ENCODE measurements at places on chromosomes 4 and X.

DNA sequence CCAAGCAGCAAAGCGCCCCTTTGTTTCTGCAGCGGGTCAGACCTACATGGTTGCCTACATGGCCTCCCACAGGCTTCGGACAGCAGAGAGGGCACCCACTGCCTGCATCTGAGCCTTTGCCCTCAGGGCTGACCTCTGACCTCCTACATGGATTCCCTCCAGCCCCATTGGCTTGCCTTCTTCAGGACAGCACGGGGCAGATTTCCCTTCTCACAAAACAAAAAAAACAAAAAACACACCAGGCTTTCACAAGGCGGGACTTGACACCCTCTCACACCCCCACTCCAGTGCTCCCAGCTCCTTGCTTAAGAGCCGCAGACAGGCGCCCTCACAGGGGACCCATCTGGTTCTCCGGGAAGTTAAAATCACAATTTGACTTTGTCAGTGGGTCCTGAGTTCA lies 32.9 kb downstream of the ZFYVE28 start:
- no peak for DNase-seq

DNA sequence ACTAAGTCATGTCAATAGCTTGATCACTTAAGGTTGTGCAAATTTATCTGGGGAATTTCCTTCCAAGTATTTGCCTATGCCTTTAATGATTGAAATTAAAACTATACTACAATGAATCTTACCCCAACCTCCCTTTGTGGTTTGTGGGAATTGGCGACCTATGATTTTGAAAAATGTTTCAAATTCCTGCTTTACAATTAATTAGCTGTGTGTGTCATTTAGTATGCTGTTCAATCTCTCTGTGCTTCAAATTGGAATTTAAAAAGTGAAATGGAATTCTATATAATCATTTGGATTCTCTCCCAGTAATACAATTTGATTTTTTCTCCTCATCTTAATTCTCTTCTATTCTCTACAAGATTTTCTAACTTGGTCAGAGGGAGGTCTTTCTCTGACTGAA lies 2319.5 kb downstream of the ARAP2 start:
- no peak for DNase-seq

DNA sequence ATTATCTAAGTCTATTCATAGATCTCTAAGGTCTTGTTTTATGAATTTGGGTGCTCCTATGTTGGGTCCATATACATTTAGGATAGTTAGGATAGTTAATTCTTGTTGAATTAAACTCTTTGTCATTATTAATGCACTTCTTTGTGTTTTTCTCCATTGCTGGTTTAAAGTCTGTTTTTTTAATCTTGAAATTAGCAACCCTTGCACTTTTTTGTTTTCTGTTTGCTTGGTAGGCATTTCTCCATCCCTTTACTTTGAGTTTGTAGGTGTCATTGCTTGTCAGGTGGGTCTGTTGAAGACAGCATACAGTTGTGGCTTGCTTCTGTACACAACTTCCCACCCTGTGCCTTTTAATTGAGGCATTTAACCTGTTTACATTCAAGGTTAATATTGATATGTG lies 434.8 kb downstream of the OPHN1 start:
- no peak for DNase-seq

DNA sequence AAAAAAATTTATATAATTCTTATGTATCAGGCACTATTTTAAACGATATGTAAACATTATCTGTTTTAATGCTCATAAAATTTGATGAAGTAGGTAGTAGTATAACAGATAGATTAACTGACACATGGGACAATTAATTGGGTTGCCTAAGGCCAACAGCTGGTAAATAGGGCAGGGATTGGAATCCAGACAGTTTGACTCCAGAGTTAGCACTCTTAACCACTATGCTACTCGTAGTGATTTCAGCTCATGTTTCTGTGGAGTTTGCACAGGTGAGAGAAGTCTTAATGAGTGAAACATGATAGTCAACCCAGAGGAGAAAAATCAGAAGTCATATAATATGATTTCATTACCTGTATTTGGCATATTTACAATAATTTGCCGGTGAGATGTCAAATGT lies 126.0 kb upstream of the WDFY3 start:
- DNase-seq, result no peak

DNA sequence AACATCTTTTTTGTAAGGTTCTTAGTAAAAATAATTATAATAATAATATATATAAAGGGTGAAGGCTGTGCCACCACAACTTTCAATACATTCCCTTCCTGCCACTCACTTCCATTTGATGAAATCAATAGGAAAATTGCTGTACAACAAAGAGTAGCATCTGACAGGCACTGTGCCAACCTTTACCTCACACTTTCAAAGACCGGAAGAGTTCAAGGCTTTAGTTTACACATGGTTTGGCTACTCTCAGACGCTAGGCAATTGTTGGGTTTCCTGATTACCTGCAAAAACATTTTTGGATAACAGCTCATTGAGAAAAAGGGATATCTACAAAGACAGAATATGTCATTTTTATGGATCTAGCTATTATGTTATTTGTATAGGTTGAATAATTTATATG lies 5.5 kb upstream of the ING2 start:
- no peak for DNase-seq

GRCh38 chr4:26765515-26765914 lies 95.1 kb upstream of the STIM2 start:
- DNase-seq, result no peak

DNA sequence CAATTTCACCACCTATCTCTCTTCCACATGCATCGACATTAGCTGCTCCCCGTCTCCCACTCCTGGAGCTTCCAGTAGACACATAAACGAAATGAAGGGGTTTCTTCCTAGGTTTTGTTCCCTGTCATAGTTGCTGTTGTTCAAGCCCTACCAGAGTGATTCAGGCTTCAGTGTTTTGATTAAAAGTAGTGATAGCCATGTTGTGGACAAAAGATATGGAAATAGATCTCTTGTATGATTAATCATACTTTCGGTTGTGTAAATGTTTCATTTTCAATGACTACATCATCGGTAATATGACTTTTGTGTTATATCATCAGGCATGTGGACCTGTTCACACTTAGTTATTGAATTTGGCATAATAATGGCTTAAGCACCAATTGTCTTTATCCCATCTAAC lies 96.5 kb upstream of the KLF3 start:
- DNase-seq, result no peak

DNA sequence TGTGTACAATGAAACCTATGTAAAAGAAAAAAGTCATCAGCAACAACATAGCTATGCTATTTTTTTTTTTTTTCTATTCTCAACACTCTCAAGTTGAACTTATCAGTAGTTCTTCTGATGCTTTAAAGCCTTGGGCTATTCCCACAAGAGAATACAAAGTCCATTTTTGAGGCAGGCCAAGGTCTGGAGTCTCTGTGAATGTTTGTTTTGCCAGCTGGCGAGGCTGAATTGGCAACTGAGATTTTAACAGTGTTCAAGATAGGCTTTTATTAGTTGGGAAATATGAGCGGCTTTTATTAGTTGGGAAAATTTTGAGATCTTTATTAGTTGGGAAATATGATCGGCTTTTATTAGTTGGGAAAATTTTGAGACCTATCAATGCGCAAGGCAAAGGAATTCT lies 336.6 kb downstream of the SLITRK2 start:
- DNase-seq, result no peak

DNA sequence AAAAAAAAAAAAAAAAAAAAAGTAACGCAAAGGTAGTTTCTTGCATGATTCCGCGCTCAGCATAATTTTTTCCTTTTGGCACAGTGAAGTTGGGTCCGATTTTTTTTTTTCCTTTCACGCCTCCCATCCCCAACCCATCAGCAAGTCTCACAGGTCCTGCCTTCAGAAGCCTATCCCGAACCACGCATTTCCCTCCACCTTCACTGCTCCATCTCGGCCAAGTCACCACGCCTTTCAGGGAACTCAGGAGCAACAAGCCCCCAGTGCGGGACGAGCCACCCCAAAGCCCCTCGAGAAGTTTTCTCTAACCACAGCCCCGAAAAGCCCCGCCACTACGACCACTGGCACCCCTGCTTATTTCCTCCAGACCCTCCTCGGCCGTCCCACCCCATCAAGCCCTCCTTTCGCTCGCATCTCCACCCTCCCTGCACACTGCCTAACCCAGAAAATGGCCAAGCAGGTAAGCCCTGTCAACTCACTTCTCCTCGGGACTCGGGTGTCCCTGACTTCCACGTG lies 1.0 kb downstream of the SLBP start:
- DNase-seq, result no peak

DNA sequence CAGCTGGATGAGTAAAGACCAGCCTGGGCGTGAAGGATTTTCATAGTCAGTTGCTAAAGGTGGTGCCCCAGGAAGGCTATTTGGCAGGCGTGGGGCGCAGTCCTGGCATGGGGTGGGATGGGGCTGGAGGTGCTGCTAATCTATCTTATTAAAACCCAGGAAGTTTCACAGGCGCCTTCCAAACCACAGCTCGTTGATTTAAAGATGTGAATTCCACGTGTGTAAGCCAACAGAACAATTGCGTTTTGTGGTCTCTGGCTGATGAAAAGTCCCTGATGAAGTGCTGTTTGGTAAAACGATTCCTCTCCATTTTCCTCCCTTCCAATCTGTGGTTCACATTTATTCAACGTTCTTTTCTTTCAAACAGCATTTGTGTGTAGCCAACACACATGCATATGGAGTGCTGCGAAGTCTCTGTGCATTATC lies 105.0 kb downstream of the TBL1X start:
- no peak for DNase-seq

GRCh38 chr4:77819404-77819842 lies 255 bp upstream of the CNOT6L start:
- DNase-seq, result peak; percentile 72

DNA sequence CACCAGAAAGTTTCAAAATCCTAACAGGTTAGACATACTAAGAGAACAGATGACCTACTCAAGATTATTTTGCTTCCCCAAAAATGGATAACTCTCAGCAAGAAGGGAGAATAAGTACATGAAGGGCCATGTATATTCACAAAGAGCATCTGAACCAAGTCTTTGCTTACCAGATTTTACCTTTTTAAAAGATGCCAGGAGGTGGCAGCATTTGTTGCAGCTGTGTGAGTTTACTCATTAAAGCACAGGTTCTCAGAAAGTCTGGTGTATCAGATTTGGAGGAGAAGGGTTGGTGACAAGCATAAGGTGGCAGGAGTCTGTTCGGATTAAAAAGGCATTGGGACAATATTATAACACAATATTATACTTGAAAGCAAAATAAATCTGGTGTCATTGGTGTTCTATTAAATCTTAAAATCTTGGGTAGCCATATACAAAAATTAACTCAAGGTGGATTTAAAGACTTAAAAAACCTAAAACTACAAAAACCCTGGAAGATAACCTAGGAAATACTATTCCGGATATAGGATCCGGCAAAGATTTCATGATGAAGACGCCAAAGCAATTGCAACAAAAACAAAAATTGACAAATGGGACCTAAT lies 51.3 kb upstream of the NFKB1 start:
- peak; percentile 11 for DNase-seq

- DNase-seq, result no peak
Observed at GRCh38 chr4:76087007-76087769, 12.7 kb downstream of the ART3 start.

DNA sequence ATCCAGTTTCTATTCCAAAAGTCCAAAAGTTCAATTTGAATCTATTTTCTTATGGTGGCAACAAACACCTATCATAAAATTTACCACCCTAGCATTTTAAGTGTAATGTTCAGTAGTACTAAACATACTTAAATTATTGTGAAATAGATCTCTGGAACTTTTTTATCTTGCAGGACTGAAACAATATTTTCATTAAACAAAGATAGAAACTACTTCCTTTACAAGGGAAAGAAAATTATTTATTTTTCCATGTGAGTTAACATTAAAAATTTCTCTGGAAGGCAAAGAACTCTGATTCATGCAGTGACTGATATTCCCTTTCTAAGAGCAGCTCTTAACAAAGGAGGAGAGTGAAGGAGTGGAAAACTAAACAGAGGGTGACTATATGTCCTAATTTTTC lies 40.2 kb downstream of the ADH7 start:
- DNase-seq, result no peak

GRCh38 chr4:47471591-47471990 lies 8.1 kb upstream of the COMMD8 start:
- DNase-seq, result no peak

DNA sequence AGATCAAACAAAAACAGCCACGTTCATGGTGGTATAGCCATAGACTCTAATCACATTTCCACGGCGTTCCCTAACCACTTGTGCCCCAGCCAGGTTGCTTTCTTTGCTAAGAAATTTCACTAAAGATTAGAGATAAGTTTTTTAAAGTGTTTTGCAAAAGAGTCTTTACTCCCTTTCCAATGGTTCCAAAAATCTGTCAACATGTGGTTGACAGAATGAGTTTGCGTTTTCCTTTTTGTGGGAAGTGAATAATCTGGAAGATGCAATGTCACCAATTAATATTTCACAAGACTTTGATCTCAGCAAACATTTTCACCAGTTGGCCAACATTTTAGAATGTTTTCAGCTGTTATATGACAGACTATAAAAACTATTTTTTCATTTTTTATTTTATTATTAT lies 35.3 kb downstream of the CXCL1 start:
- no peak for DNase-seq

DNA sequence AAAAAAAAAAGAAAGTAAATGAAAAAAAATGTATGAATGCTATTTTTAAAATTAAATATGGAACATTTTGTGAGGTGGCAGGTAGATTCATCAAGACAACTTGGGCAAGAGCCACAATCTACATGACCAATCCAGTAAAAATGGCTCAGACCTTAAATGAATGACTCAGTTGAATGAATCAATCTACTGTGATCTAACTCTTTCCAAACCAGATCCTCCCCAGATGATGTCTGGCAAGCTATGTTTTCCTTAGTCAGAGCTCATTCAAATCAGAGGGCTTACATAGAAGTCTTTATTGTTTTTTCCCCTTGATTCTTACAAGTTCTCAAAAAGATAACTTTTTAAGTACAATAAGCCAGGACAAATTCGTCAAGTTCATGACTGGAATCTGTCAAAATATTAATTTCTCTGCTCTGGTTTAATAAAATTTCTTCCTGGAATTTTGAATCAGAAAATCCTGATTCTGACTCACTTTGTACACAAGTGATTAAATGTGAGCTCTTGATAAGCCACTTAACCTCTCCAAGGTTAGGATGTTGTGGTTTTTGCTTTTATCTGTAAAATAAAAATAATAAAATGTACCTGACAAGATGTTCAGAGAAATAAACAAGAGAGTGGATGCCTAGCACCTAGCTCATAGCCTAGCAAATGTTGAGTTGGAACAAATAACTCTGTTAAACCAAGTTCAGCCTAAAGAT lies 105.6 kb upstream of the SMIM31 start:
- DNase-seq, result no peak

GRCh38 chrX:54357414-54358377 lies at the start of gene WNK3:
TSS of gene WNK3 (minus strand) at chrX:54358046.
- DNase-seq, result peak; percentile 5

Measured in stimulated activated CD4-positive, alpha-beta T cell treated with anti-CD3 and anti-CD28 coated beads, TNF-alpha, amount 100 ng/mL, for 4 hours (primary cell).